ENCODE measurements at places on chromosomes 5 and 9.
A peak's percentile ranks its signal among the peaks of the same experiment; 100 is the strongest.

GRCh38 chr5:199950-200645 lies 8.8 kb downstream of the LRRC14B start:
- no peak for DNase-seq

DNA sequence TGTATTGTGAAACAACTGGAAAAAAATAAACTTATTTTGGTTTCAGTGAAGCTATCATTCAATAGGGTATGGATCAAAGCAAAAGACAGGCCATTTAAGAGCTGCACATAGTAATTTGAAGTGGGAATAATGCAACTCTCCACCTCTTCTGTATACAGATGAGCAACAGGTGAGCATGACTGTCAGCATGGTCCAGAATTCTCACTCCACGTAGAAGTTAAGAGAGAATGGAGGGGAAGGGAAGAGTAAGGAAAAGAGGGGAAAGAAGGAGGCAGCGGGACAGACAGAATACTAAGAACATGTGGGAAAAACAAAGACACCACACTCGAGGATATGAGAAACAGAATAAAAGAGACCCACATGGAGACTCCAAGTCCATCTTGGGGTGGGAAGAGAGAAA lies 396.1 kb upstream of the GRIA1 start:
- no peak for DNase-seq

DNA sequence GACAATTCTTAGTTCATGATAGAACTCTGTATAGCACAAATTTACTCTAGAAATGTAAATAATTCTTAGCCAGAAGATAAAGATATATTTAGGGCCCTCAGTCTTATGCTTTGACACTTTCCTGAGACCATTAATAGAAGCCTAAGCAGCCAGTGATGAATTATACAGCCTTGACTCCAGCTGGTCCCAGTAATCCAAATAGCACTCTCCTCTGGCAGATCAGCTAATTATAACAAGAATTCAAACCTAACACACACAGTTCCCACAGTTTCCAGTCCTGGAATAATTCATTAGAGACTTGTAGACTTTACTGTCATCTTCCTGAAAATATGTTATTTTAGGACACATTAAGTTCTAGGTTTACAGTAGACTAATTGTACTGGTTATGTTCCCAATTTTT lies 50.4 kb downstream of the SHOC1 start:
- no peak for DNase-seq

DNA sequence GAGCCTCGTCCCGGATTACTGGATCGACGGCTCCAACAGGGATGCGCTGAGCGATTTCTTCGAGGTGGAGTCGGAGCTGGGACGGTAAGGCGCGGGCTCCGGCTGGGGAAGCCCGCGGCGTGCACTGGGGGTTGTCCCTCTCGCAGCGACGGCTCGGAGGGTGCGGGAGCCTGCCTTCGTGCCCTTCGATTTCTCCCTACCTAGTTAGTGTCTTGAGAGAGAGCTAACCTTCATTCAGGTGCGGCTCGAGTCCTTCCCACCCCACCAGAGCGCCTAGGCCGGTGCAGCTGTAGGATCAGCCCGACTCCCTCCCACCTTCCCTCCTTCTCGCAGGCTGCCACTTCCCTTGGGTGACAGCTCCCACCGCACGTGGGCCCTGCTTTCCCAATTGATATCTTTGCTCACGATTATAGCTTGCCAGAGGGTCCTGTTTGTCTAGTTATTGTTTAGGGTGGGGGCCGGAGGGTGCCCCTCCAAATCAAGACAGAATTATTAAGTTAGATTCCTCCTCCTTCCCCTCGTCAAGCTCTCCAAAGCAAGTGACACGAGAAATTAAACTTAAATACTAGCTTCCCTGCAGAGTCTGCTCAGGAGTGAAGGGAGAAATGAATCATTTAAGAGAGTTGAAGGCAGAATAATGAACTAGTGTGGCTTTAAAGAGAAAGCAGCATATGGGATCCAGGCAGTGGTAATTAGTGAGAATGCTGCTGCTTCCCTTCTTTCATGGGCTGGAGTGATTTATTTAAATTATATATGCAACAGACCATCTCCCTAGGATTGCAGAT lies 569 bp downstream of the CAMK4 start:
- DNase-seq, result peak; percentile 60

- no peak for DNase-seq
Observed at GRCh38 chr5:38825494-38825893, 20.3 kb upstream of the OSMR start.

DNA sequence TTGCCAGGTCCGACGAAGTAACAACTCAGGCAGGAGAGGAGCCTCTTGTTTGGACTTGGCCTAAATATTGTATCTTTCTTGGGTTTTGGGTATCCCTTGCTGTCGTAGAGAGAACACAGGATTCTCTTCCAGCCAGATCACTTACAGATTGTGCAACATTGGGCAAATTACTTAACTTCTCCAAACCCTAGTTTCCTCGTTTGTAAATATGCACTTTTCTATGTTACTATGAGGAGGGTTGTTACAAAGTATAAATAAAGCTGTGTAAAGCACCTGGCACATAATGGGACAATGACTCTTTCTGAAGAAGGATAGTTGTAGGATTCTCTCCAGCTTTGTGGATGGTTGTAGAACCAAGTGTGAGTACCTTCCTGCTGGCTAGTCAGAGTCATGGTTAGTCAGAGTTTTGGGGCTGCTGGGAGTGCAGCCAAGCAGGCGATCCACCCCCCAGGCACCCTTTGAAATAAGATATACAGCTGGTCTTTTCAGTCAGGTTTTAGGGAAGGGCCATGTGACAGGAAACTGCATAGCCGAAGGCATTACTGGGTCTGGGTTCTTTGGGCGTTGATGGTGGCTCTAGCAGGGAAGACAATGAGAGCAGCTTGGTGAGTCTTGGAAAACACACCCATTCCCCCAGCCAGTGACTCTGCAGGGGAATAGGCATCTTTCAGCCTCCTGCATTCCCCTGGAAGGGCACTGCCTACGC lies 49.9 kb upstream of the GDNF start:
- DNase-seq, result no peak

DNA sequence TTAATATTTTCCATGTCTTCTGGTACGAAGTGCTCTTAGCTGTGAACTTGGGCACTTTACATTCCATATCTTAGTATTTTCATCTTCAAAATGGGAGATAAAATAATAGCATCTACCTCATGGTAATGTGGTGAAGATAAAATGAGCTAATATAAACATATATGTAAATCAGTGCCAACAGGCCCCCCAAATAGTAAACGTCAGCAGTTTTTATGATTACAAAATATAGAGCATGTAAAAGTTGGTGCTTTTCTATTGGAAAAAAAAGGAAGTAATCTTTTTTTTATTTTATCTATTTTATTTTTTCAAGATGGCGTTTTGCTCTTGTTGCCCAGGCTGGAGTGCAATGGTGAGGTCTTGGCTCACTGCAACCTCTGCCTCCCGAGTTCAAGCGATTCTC lies 291.1 kb upstream of the PRDM9 start:
- no peak for DNase-seq

- DNase-seq, result no peak
Observed at GRCh38 chr5:65133477-65134110, 348.1 kb downstream of the ADAMTS6 start.

- no peak for DNase-seq
Observed at GRCh38 chr5:72378639-72379289, 58.6 kb downstream of the PTCD2 start.

DNA sequence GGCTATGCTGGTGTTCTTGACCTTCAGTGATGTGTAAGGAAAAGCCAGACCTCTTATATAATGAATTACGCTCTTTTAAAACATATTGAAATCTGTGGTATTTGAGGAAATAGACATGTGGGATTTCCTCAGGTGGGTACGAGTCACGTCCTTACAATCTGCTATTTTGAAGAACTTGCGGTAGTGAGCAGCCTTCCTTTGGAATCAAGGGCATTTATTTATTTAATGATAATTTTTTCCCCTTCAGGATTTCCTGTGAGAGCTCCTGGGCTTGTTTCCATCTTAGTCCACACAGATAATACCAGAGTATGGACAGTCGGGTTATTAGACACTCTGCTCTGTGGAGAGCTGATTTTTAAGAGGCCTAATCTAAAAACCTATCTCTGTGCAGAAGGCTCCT lies 167.9 kb downstream of the ARHGEF28 start:
- DNase-seq, result no peak
